ENCODE measurements at places on chromosomes 11 and 22.

DNA sequence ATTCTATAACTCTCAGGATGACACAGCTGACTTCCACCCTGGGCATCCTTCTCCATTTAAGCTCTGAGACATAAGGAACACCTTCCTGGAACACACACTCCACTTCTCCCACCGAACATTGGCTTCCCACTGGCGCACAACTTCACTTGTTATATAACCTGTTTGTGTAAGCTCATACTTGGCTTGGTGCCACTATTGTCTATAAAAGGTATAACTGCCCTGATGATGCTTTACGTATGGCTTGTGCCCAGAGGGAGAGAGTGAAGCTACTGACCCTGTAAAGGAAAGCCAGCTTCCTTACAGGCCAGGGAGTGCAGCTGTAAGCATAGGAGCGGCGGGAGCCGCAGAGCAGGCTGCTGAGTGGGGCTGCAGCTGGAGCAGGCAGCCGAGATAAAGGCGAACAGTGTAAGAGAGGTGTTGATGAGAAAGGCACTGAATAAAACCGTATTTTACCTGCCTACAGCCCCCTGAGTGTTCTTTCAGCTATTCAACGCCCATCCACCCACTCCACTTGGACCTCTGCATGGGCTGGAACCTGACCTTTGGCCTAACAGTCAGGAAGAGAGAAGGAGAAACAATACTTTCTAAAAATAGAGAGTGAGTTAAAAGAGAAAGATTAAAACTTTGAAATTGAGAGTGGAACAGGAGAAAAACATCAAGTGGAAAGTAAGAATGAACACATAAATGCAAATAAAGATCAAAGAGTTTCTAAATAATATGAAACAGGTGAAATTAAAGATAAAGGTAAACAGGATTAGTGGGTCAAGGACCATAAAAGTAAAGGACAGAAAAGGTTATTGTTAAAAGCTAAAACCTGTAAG lies 252.1 kb upstream of the ARHGAP42 start:
- DNase-seq = no peak

GRCh38 chr11:61966734-61967115 lies 709 bp downstream of the FTH1 start:
- no peak for DNase-seq

- DNase-seq = no peak
Measured at GRCh38 chr11:27304514-27304913, 58.5 kb downstream of the CCDC34 start.

DNA sequence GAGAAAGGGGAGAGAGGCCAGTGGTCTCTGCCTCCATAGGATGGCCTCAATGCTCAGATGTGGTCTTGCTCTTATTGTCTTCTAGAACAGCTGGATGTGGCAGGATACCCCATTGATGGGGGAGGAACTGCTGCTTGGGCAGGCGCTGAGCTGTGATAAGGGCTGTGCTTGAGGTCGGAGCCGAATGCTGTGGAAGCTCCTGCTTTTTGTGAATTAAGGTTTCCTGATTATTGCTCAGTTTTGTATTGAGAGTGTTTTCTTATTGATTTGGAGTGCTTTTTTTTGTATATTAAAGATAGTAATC lies 57.2 kb downstream of the CABIN1 start:
- no peak for DNase-seq

DNA sequence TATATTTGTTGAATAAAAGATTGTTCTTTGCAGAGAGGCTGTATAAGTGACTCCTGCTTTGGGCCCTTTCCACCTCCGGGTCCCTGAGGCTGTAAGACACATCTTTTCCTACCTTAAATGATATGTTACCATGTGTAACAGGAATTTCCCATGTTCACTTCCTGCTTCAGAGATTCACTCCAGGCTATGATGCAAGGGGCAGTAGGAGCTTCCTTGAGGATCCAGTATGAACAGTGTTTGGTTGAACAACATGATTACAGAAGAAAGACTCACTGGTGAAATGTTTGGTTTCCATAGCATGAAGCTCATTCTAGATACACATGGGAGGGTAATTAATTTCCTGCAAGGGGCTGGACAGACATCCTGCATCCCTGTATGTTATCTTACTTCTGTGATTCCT lies 25.6 kb upstream of the ZDHHC13 start:
- DNase-seq = no peak

GRCh38 chr22:31295831-31296657 lies 3.8 kb upstream of the PIK3IP1 start:
- no peak for DNase-seq

GRCh38 chr11:106904826-106905225 lies 113.5 kb downstream of the GUCY1A2 start:
- no peak for DNase-seq

DNA sequence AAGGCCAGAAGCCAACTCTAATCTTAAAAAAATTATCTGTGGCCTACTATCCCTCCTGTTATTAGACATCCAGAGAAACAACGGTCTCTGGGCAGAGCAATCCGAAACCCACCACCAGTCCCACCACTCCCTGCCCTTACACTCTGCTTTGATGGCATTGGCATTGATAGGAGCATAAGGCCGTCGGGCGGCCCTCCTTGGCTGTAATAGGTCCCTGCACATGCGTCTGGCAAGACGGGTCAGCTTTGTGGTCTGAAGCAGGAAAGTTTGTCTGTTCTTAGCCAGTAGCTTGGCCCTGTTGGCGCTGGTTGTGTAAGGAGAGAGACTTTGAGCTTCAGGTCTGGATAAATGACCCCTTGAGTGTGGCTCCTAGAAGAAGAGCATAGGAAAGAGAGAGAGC lies 3.8 kb upstream of the TUT1 start:
- no peak for DNase-seq

- no peak for DNase-seq
Measured at GRCh38 chr11:110892741-110893285, 180.6 kb upstream of the ARHGAP20 start.

DNA sequence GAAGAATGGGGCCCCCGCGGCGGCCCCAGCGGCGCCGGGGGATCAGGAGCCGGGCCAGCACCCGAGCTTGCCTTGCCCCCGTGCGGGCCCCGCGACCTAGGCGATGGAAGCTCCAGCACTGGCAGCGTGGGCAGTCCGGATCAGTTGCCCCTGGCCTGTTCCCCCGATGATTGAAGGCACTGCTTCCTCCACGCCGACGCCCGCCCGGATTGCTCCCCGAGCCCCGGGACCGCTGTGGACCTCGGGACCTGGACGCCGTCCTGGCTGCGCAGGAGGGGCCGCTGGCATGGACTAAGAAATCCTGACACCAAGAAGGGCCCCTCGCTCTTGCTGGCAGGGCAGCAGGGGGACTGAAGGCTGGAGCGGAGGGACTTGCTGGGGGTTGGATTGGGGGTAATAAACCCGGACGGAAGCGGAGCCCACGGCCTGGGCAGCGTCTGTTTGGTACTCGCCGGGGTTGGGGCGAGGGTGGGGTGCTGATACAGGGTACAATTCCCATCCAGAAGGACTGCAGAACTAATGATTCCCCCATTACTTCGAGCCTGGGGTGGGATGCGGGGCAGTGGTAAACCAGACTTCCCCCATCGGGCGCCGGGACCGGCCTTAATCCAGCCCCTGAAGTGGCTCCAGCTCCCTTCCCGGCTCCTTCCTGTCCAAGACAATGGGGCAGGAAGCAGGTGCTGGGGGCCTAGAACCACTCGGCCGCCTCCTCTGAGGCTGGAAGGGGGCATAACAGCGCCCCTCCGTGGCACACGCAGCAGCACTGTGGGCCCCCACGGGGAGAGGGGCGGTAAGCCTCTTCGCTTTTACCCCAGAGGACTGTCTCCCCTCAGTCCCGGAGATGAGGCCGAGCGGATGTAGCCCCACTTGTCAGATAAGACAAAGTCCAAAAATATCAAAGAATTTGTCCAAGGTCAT lies 1.0 kb downstream of the CCDC85B start:
- DNase-seq = no peak

- no peak for DNase-seq
Measured at GRCh38 chr11:6481924-6482275, 599 bp downstream of the TIMM10B start.

DNA sequence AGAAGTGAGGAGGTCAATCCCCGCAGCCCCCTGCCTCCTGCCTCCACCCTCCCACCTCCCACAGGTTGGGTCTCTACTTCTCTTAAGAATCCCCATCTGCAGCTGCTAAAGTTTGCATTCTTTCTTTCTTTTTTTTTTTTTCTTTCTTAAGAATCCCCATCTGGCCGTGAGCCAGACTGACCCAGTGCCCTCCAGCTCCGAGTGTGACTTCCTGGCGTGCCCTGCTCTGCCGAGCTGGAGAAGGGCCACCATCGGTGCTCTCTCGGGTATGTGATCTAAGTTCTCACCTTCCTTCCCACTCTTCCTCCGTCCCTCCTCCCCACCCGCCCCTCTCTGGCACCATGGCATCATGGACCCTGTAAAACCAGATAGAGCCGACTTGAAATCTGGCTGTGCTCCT lies 66.7 kb upstream of the LMO1 start:
- no peak for DNase-seq

GRCh38 chr11:19664886-19665548 lies 47.6 kb upstream of the NAV2 start:
- DNase-seq = no peak

DNA sequence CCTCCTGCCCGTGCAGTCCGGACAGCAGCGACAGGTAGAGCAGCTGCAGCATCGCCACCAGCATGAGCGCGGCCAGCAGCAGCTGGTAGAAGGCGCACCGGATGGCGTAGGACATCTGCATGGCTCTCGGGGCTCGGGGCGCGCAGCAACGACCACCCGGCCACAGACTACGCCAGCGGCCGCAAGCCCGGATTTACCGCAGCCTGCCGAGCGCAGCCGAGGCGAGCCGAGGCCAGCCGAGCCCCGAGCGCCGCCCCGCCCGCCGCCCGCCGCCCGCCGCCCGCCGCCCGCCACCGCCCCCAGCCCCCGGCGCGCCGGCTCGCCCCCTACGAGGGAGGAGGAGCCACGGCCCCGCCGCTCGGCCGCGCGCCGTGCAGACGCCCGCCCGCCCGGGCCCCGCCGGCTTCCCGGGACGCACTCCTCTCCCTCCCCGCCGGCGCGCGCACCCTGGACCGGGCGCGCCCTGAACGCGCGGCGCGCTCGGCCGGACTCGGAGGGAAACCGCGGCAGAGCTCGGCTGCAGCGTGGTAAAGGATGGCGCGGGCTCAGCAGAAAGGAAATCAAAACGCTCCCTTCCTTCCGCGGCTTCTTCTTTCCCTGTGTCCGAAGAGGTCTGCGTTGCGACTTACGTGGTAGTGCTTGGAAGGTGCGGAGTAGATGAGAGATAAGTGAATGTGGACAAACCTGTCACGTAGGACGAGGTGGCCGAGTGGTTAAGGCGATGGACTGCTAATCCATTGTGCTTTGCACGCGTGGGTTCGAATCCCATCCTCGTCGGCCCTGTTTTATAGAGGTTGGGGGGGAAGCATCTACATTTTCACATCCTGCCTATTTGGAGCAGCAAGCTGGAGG lies at the start of gene B4GAT1:
TSS of gene B4GAT1 (minus strand) at position 205 of the 852 bp plus-strand sequence. CDS start at position 121, 84 bp downstream.
- peak; percentile 48 for DNase-seq

DNA sequence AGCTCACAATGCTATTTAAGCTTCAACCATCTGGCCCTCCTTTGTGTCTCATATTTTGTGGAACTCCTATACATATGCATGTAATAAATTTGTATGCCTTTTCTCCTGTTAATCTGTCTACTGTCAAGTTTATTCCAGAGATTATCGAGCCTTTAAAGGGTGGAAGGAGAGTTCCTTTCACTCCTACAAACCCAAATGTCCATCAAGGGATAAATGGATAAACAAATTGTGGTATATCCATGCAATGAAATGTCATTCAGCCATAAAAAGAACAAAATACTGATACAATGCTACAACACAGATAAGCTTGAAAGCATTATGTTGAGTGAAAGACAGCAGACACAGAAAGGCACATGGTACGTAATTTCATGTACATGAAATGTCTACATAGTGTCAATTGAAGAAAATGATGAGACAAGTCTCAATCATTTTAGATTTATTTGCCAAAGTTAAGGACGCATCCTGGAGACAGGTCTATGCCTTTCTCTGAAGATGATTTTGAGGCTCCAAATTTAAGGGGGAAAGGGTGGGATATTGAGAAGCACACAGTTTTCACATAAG lies 17.7 kb upstream of the FEZ1 start:
- no peak for DNase-seq

DNA sequence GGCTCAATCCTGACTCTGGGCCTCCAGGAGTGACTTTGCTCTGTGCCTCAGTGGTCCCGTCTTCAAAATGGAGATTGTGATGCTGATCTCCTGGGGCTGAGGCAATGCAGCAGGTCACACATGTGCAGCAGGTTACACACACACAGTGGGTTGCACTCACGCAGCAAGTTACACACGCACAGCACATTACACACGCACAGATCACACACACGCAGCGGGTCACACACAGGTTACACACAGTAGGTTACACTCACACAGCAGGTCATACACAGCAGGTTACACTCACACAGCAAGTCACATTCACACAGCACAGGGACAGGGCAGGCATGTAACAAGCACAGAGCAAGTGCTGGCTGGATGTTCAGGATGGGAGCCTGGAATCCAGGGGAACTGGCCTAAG lies 11.3 kb downstream of the C11orf24 start:
- DNase-seq = no peak

DNA sequence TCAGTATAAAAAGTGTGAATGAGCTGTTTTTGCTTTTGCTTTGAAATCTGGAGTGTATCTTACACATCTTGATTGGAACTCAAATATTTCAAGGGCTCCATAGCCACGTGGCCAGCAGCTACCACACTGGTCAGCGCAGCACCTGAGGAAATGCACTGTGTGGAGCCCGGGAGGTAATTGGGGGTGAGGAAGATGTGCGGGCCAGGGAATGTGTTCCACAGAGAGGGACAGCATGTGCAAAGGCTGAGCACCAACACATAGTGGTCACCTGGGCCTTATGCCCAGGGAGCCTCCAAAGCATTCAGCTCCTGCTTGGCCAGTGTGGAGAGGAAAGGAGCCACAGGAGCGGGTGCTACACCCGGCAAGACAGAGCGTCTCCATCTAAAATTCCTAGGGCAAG lies 20.8 kb downstream of the RELT start:
- DNase-seq = no peak

DNA sequence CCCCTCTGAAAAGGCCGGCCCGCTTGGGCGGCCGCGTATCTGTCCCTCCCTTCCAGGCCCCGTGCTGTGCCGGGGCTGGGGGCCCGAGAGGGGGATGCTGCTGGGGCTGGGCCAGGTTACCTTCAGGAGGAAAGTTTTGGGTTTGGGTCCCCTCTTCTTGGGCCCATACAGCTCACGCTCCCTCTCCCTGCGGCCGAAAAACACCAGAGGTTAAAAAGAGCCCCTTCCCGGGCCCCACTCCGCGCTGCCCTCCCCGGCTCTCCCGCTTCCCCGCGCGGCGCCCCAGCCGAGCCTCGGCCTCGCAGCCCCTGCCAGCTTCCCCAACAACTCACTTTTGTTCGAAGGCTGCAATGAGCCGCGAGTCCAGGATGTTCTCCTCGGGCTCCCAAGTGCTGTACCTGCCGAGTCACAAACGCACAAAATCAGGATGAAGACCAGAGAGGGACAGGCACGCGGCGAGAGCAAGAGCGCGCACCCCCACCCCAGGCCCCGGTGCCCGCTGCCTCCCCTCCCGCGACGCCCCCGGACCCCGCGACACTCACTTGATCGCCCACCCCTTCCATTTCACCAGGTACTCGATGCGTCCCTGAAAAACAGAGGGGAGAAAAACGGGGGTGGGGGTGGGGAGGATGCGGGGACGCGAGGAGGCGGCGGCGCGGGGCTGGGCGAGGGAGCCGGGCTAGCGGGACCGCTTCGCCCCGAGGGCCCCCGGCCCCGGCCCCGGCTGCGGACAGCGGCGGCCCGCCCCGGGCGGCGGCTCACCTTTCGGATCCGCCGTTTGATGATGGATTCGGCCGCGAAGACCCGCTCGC lies 450 bp downstream of the CBX6 start:
- no peak for DNase-seq

Measured in activated CD8-positive, alpha-beta memory T cell treated with anti-CD3 and anti-CD28 coated beads for 1 hour (primary cell).